ENCODE measurements at places on chromosomes 2 and 18. TPM values are rescaled to one million over a fixed set of nuclear protein-coding genes. Genes with fewer than 3 reads are reported as not detected.

- DNase-seq = no peak
Observed at GRCh38 chr2:241187101-241187917, 1.2 kb upstream of the ANO7 start.

The THUMPD2 gene
- polyA plus RNA-seq = 11.7 TPM

GRCh38 chr18:58344861-58345463 lies 283.9 kb downstream of the ALPK2 start:
- DNase-seq = no peak

DNA sequence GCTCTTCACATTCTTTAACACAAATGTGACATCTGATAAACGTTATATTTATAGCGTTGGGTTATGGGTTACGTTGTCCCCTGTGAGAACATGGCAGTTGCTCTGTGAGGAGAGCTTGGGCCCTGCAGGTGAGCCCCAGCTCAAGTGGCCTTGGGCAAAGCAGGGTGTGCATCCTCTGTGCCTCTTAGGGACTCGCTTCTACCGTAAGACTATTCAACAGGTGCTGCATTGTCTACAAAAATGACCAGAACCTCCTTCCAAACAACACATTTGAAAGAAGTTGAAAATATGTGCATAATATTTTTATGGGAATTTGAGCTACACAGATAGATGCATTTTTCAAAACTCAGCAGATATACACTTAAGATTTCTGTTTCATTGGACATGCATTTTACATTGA lies 16.4 kb upstream of the CHMP1B start:
- DNase-seq = no peak

The GKN2 gene
- not detected for polyA plus RNA-seq

GRCh38 chr2:2755990-2756389 lies 424.9 kb upstream of the MYT1L start:
- no peak for DNase-seq

- DNase-seq = no peak
Observed at GRCh38 chr2:203861197-203861596, 6.4 kb upstream of the CTLA4 start.

The TDRD15 gene
- not detected for polyA plus RNA-seq

DNA sequence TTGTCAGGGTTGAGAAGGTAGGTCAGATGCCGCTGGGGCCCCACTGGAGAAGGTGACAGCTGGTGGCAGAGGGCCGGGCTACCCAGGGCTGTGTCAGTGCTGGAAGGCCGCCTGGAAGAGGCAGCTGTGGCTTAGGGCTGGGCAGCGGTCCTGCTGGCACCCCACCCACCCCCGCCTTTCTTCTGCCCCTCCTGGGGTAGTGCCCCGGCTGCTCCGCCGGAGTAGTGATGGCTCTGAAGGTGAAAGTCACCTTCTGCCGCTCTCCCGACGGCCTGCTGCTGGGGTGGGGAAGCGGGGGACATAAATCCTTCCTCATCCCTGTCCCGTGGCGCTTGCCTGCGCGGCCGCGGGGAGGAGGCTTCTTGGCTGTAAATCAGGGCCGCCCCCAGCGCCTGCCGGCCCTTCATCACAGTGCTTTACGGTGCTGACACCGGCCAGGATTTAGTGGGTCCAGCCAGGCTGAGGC lies 332.2 kb downstream of the DYSF start:
- DNase-seq = no peak

The VIT gene
- polyA plus RNA-seq = not detected

GRCh38 chr18:49944663-49945062 lies 131.3 kb upstream of the ACAA2 start:
- DNase-seq = no peak

DNA sequence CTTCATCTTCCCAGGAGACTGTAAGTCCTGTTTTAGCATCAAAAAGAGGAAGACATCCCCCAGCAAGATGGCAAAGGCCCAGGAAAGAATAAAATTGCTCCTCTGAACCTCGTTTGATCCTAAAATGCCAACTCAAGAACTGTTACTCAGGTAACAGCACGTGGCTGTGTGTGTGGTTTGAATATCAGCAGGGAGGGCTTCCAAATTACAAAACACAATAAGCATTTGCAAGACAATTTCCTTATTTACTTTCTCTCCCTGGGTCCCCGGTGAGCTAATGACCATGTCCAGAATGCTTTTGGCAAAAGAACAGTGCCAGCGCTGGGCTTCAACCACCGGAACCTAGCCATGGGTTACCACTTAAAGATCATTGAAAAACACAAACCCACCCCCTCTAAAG lies 163.6 kb downstream of the C1D start:
- DNase-seq = no peak

DNA sequence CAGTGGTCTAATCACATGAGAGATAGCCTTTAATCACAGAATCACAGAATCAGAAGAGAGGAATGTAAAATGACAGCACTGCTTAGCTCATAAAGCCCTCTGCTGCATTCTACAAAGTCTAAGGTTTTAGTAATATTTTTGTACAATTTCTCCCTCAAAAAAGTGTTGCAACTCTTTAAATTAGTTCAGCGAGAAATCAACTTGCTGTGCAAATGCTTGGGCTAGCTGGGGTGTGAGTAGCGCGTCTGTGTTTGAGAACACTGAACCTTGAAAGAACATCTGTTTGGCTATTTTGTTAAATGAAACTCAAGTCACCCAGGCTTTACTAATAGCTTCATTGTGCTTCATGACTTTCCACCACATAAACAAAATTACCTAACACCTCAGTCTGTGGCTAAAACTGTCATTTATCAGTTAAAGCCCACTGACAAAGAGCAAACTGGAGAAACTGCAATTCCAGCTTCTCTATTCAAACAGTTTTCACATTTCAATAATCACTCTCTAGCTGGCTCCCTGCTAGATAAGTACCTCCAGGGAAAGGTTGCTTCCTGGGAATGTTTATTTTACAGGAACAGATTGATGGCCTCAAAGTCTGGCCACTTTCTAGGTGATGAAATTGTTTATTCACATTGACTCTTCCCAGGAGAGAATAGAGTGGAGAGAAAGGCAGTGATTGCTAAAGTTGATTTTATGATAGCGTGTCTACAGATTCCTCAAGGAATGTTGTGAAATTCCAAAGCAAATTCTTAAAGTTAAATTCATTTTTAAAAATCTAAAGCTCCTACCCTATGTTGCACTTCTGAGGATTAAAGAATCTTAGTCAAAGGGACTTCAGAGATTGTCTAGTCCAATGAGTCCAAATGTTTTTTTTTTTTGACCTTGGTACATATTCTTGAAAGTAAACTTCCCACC lies 36.0 kb upstream of the STAT1 start:
- peak; percentile 51 for DNase-seq

GRCh38 chr2:98140210-98140609 lies 53.2 kb downstream of the VWA3B start:
- DNase-seq = no peak

GRCh38 chr18:70149616-70150301 lies 55.7 kb downstream of the RTTN start:
- DNase-seq = no peak

- no peak for DNase-seq
Observed at GRCh38 chr2:110755491-110756078, 23.2 kb downstream of the ACOXL start.

- DNase-seq = no peak
Observed at GRCh38 chr18:53153281-53153680, 813.3 kb downstream of the DCC start.

GRCh38 chr2:224046752-224047151 lies 7.7 kb upstream of the SERPINE2 start:
- DNase-seq = no peak

DNA sequence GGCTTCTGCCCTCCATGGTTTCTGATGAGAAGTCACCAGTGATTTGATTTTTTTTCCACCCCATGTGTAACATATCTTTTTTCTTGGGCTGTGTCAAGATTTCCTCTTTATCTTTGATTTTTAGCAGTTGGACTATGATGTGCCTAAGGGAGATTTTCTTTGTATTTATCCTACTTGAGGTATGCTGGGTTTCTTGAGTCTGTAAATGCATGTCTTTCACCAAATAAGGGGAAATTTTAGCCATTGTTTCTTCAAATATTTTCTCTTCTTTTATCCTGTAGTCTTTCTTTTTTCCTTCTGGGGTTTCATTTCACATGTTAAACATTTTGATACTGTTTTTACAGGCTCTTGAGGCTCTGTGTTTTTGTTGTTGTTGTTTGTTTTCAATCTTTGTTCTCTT lies 33.7 kb upstream of the PLB1 start:
- DNase-seq = no peak

DNA sequence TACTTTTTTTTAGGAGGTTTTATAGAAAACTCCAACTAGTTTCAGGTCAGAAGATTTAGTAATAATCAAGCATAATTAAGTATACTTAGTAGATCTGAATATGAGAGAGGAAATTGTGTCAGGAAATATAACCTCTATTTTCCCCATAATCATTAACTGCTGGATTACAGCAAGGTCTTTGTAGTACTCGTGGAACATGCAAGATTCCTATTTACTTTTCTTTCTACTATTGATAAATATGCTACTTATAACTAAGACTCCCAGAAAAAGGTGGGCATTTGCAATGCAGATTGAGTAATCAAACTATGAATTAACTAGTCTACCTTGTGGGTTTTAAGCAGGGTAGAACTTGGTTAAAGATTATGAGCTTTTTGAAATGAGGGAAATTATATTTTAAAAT lies 570.1 kb downstream of the LRP1B start:
- DNase-seq = no peak

The HAUS1 gene
- 35.8 TPM for polyA plus RNA-seq

GRCh38 chr2:173353556-173353955 lies 1.1 kb upstream of the CDCA7 start:
- no peak for DNase-seq

DNA sequence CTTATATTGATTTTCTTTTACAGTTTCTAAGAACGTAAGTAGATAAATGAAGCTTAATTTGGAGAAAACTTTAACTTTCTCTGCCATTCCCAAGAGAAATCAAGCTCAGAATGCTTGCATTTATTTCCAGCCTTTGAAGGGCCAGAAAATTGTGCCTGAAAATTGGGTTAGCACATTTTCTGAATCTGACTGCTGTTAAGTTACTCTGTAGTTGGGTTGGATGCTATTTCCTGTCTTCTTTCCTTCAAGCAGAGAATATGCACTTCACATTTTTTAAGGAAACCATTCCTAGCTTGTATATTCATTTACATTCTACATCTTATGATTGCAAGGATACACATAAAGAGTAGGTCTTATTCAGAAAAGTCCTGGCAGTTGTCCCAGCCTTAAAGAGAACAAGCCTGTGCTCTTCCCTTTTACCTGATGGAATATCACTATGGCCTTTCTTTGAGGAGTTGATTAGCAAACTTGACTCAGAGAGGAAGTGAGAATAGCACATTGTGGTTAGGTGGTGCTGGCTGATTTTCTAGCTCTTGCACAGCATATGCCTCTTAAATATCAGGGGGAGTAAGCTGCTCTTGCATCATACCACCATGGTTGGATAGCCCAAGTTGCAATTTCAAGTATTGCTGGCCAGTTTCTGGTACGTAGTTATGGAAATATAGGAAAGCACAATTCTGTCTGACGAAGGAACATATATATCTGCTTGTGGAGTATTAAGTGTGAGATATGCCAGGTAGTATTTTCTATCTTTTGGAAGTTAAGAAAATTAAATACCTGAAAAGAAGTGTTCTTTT lies 133.7 kb downstream of the COMMD1 start:
- no peak for DNase-seq
